COR-L47 (cell line): ENCODE measurements at places on chromosomes 1 and 21.

- no peak for DNase-seq
These were observed 147.8 kb upstream of the ZBTB40 start for GRCh38 chr1:22303816-22304215.

GRCh38 chr1:147741065-147741464, 19.3 kb downstream of the GJA5 start:
- no peak for DNase-seq

DNA sequence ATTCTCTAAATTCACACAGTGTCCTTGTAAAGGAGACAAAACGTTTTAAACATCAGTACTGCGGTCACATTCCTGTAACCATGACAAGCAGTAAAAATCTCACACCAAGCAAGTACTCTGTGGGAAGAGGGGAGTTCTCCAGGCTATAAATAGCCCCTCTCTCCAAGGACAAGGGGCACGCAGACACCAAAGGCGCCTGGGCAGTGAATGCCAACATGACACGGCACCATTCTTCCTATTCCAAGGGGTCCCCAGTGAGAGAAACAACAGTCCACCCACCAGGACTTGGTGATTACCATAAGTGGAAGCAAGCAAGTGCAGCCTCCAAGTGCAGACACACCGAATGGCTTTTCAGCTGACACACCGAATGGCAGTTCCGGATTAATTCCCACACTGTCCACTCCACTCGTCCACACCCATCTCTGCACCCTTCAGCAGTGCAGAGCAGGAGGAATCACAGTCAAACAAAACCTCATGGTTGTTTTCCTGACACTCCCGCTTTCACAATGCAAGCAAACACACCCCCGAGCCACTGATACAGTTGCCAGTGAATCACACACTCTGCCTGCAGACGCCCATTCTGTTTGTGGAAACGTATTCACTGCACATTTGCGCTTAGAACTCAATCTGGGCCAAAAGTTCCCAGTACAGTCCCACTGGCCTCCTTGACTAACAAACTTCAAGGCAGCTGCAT, 1.8 kb downstream of the PTTG1IP start:
- no peak for DNase-seq

- DNase-seq = no peak
These were observed 681 bp upstream of the VANGL2 start for GRCh38 chr1:160399544-160400222.

DNA sequence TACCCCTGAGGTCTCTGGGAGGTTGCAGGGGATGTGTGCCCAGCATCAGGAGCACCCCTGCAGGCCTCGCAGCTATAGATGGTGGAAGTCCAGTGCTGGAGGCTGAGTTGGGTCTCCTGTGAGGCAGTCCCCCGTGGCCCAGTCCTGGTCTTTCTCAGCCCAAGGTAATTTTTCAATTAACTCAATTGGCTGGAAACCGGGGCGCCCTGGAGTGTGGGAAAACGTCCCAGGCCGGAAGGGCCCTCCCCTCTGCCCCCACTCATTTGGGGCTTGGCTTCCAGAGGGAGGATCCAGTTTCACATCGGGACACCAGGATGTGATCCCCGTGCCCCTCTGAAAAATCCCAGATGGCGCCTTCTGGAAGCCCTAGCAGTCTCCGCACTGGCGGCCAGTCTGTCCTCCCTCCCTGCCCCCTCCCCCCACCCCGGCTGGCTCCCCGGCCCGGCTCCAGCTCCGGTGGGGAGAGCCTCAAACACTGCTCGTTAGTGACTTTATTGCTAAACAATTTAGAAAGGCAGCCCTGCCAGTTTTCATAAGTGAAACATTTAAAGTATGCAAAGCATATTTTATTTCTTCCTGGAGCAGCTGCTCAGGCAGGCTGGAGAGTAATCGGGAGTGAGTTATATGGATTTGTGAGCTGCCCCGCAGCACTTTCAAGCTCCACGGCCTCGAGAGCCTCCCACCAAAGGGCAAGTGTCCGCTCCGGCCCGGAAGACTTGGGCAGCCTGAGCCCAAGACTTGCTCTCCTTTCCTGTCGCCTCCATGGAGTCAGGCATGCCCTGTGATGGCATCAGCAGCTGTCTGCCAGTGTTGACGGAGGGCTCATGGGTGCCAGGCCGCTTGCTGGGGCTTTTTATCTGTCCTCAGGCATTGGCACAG, 208.2 kb upstream of the TMEM51 start:
- no peak for DNase-seq

GRCh38 chr1:40924767-40925166, 54.7 kb upstream of the CTPS1 start:
- no peak for DNase-seq

DNA sequence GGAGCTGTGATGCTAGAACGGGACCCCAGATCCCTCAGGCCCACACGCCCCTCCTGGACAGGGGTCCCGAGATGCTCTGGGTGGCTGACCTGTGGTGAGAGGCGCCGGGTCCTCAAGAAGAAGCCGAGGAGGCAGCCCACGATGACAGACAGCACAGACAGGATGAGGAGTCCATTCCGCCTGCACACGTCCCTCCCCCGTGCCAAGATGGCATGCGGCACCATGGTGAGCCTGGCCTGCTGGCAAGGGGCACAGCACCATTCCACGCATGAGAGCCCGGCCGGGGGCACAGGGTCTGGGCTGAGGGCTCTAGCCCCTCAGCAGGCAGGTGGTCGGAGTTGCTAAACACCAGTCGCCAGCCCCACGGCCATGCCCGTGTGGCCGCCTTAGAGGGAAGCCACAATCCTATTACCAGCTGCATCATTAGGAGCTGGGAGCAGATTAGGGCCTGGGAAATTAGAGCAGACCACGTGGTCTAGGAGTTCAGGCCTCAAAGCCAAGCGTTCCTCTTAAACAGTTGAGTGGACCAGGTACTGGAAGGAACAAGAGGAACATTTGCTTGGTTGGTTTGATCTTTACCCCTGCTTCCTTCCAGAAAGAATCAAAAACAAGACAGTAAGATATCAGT, at the start of gene SLC1A7:
TSS of gene SLC1A7 (minus strand) at position 413 of the 628 bp plus-strand sequence. CDS start at position 224, 189 bp downstream.
- no peak for DNase-seq

DNA sequence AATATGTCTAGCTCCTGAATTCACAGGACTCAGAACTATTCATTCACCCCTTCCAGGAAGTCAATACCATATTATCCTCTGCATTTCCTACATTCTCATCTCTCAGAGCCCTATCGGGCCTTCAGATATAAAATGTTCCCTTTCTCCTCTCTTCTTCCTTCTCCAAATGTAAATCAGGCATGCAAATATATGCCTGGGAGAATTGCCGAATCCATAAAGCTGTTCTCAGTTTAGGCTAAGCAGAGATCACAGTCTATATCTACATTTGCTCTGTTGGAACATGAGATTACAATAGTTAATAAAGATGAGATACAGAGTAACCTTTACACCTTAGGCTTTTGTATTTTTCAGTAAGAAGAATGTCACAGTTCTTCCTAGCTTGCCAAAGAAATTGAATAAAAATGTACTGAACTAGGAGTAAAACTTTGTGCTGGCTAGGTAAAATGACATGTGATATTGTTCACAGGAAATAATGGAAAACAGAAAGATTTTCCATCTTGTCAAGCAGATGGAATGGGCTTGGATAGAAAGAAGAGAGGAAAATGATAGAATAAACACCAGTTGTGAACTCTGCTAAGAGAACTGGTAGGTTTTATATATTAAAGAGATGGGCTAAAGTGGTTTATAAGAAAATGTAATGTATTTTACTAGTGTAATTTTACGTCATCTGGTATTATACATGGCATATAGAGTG, 161.5 kb downstream of the NRIP1 start:
- no peak for DNase-seq

GRCh38 chr1:94729267-94729666, 90.9 kb upstream of the SLC44A3 start:
- DNase-seq = no peak

- DNase-seq = no peak
These were observed 107.5 kb downstream of the ODF2L start for GRCh38 chr1:86288586-86289147.

- no peak for DNase-seq
These were observed 31.6 kb upstream of the PAX7 start for GRCh38 chr1:18599086-18599485.
